Epithelial cell of esophagus (primary cell): ENCODE measurements at places on chromosomes 16 and 17.

- no peak for DNase-seq
Measured at GRCh38 chr16:4704491-4704890, 11.1 kb downstream of the NUDT16L1 start.

- no peak for DNase-seq
Measured at GRCh38 chr16:59144326-59144725, 410.2 kb upstream of the GOT2 start.

GRCh38 chr17:28807925-28808634 is 34.5 kb downstream of the FAM222B start:
- peak; percentile 82 for DNase-seq

- DNase-seq = no peak
Measured at GRCh38 chr16:20399185-20399584, 5.4 kb downstream of the PDILT start.

DNA sequence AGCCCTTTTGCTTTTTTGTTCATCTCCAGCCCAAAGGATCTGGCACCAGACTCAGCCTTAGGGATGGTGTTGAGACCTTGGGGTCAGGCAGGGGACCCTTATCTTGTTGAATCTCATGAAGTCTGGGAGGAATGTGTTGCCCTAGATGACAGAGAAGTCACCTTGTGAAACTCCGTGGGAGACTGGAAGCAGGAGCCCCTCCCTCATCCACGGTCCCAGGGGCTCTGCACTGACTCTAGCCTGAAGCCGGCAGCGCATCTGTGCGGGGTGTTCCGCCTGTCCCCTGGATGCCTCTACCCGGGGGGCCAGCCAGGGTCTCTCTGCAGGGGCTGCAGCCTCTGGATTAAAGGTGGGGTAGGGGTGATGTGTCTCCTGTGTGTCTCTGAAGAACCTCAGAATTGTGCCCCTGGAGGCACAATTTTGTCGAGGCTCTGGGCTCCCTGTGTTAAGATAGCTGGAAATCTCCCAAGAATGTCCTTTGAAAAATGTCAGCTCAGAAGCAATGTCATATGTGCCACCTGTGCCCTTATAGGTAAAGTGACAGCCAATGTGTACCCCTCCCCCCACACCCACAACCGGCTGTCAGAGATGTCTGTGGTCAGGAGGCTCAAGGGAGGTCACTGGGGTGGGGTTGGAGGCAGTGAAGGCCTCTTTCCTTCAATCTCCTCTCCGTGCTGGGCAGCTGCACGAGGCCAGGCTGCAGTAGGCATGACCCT is 32.1 kb upstream of the CDC42EP4 start:
- DNase-seq = no peak

DNA sequence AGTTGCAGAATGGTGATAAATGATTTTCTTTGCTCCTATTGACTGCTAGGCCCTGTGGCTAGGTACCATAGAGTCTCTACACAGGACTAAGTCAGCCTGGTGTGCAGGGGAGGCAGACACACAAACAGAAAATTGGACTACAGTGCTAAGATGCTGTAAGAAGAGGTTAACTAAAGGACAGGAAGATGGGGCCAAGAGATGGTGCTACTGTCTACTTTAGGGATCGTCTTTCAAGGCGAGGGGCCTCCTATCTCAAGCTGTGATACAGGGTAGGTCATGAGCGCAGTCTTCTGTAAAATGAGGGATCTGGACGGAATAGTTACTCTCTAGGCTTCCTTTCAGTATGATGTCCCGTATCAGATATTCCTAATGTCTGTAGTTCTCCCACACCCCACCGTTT is 817 bp downstream of the NME1 start:
- no peak for DNase-seq

DNA sequence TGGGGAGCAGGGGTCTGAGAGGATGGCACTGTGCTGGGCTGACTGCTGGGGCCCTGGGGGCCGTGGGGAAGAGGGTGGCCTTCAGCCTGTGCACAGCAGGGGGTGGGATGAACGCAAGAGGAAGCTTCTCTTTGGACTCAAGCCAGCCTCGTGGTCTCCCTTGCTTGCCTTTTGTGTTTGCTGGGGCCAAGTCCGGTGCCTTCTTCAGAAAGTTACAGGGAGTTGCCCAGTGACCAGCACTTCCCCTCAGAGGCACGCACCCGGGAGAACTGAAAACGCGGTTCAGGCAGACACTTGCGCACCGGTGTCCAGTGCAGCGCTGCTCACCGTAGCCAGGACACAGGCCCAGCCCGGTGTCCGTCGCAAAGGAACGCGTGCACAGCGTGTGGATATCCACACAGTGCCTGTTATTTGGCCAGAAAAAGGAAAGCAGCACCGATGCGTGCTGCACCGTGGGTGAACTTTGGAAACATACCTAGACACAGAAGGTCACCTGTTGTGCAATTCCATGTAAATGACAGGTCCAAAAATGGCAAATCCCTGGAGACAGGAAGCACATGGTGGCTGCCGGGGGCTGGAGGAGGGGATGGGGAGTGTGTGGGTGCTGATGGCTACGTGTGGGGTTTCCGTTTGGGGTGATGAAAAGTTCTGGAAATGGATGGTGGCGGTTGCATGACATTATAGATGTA is 29.4 kb upstream of the NUDT16L1 start:
- DNase-seq = no peak

DNA sequence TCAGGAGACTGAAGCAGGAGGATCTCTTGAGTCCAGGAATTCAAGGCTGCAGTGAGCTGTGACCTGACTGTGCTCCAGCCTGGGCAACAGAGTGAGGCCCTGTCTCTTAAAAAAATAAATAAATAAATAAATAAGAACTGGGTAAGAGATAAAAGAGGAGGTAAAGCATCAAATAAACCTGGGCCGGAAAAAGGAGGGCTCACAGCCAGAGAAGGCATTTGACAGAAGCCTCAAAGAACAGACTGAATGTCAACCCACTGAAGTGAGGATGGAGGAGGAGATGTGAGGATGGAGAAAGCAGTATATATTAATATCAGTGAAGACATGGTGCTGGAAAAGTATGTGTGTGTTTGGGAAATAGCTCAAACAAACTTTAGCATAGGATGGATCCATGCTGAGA is 6.1 kb downstream of the NOG start:
- DNase-seq = no peak

- DNase-seq = peak; percentile 67
Measured at GRCh38 chr17:39139161-39139511, 12.3 kb downstream of the PLXDC1 start.

DNA sequence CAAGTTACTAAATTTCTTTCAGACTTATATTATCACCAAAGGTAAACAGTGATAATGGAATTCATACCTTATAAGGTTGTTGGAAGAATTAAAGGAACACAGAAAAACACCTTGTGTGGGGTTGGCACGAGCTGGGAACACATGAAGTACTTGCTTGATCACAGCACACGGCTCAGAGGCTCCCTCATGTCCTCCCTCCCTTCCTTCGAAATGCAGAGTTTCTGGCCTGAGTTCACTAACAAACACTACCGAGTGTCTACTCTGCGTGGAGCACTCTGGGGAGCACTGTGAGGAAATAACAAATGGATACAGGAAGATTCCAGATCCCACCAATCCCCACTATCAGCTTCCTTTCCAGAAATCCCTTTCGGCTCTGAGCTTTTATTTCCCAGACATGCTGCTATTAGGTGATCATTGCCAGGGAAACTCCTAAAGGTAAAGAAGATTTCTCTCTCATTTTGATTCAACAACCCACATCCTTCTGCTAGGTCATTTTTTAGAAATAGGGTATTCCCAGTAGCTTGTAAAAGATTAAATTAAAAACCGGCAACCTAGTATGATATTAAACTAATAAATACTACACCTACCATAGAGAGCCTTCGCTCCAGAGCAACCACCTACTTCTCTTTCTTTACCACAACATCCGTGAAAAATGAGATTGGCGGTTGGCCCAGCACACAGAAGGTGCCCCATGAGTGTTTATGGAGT is 6.1 kb upstream of the HNF1B start:
- no peak for DNase-seq

DNA sequence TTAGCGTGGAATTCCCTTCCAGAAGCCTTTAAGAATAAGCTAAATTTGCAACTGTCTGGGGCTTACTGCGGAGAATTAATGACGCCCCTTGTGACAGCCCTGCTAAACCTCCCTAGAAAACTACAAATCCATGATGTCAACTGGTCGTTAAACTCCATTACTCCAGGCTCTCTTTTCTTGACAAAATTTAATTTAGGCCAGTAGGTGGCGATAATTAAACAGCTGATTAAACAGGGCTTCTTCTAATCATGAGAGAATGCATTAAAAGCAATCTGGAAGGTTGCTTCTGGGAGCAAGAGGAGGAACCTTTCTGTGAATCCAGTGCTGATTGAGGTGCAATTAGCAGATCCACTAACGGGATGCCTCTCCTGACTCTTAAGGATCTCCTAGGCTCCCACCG is 8.1 kb upstream of the NLRP1 start:
- DNase-seq = peak; percentile 61

GRCh38 chr16:6897876-6898485 is 434.7 kb upstream of the RBFOX1 start:
- no peak for DNase-seq

DNA sequence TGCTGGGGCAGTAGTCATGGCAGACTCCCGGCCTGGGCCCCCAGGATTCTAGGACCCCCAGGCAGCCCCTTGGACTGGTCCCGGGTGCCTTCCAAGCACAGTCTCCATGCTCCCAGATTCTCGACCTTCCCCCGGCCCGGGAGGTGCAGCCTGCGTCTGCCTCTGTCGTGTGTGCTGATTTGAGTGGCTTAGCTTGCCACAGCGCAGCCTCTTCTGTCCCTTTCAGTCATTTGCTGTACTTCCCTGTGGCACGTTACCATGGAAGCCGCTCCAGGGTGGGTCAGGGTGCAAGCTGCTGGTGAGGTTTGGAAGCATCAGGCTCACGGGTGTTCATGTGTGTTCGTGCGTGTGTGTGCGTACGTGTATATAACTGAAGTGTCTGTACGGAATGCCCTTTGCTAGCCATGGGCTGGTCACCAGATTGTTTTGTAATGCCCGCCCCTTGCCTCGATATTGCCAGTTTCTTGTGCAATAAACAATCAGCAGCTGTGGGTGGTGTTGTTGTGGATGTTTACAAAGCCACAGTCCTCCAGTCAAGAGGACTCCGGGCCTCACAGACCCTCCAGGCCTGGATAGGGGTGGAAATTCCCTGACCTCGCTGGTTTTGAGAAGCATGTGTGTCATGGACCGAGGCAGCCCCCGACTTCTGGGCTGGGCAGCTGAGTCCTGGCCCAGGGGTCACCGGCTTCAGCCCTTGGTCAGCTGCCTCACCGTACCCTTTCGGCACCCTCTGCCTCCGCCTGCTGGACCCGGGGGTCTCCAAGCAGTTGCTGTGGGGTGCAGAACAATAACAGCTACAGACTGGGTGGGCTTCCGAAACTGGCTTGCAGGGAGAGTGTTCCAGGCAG is 9.7 kb upstream of the CLEC18A start:
- DNase-seq = no peak

- DNase-seq = peak; percentile 11
Measured at GRCh38 chr17:33028778-33029177, 37.1 kb downstream of the SPACA3 start.

DNA sequence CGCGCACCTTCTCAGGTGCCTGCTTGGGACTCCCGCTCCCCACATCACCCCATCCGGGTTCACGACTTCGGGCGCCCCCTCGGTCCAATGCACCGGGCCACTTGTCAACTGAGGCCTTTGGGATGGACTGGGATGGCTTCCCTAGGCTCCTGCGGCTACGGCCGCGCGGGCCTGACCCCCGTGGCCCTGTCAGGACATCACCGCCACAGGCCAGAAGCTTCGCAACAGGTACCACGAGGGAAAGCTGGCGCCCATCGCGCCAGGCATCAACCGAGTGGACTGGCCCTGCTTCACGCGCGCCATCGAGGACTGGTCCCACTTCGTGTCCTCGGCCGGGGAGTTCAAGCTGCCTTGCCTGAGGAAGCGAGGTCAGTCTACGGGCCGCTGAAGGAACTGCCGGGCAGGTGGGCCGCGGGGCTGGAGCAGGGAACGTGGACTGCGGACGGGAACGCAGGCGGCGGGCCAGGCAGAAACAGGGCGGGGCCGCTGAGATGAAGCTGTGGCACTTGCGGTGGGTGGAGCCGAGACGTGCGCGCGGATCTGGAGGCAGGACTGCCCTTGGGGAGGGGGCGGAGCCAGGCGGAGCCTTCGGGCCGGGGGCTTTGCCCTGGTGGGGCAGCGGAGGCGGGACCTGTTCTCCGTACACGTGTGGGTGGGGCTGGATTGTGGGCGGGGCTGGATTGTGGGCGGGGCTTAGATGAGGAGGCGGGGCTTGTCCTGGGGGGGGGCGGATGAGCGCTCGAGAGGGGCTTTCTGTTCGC is 13.7 kb upstream of the CNGB1 start:
- peak; percentile 95 for DNase-seq
